ENCODE measurements at places on chromosomes 1 and 21.

GRCh38 chr1:234619071-234619480 lies 9.1 kb upstream of the IRF2BP2 start:
- DNase-seq = no peak

GRCh38 chr1:2594001-2594640 lies 7.5 kb downstream of the PRXL2B start:
- peak; percentile 58 for DNase-seq

DNA sequence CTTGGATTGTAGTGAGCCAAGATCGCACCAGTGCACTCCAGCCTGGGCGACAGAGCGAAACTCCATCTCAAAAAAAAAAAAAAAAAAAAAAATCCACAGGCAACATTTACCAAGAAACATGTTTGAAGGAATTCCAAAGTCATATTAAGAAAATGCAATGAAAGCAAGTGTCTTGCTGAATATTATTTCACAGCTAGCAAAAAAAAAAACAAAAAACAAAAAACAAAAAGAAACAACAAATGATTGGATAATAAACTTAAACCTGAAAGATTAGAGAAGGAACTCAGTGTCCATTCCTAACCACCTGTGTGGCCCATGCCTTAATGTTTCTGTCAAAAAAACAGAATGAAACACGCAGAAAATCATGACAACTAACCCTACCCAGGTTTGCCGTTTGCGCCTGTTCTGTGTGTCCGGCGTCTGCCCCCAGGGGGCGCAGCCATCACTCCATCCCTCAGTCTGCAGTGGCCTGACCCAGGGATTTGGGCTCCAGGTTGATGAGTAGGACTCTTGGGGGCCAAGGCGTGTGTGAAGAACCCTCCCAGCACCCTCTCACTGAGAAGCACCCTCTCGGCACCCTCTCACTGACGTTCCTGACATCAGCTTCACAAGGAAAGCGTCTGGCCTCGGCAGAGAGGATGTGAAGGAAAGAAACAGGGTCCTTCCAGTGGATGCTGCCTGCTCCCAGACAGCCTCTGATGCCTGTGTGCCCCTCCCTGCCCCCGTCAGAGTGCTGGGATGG lies 19.2 kb upstream of the PTTG1IP start:
- peak; percentile 44 for DNase-seq

GRCh38 chr21:45309069-45309986 lies 21.6 kb upstream of the POFUT2 start:
- peak; percentile 70 for DNase-seq

- no peak for DNase-seq
These were observed 4.9 kb downstream of the SKI start for GRCh38 chr1:2232916-2233438.

DNA sequence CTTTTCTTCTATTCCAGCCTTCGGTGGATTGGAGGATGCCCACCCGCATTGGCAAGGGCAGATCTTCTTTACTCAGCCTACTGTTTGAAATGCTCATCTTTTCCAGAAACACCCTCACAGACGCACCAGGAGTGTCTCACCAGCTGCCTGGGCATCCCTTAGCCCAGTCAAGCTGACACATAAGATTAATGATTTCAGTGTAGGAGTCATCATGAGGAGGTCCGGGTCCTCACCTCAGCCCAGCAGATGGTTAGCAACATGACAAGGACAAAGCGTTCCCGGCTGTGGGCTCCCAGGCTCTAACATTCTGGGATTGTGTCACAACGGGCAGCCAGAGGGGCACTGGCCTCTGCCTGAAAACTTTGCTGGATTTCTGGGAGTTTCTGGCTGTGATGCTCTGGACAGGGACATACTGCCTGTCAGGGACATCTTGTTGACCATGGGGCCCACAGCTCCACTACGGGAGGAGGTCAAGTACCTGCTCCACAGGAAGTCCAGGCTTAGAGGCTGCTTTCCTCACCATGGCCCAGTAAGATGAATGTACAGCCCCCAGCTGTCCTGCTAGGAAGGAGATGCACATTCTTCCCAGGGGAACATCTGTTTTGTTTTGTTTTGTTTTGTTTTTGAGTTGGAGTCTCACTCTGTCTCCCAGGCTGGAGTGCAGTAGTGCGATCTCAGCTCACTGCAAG lies 204.0 kb upstream of the COA6 start:
- no peak for DNase-seq

- no peak for DNase-seq
These were observed 3.4 kb upstream of the POFUT2 start for GRCh38 chr21:45290948-45291612.

DNA sequence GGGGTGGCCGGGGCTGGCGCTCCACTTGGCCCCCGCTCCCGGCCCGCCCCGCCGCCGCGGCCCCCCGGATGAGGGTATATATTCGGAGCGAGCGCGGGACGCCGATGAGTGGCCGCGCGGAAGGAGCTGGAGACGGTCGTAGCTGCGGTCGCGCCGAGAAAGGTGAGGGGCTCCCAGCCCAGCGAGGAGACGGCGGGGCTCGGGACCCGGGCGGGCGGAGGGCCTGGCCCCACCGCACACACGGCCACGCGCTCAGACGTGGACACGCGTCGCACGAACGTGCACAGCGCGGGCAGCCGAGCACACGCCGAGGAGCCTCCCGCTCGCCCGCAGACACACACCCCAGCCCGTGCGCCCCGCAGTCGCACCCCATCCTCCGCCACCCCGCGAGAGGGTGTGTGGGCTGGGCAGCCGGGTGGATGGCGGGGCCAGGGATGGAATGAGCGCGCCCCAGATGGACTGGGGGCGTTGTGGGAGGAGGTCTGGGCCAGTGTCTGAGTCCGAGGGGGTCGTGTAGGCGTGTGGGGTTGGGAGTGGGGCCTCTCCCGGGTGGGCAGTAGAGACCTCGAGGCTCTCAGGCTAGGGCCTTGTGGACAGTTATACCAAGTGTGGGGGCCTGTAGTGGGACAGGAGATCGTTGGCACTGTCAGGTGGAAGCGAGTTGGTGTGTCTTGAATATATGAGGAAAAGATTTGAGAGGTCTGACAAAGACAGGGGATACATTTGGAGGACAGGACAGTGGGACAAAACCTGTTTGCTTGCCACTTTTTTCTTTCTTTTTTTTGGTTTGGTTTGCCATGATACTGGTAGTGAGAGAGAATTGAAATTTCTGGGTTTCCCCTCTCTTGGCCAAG lies at the start of gene UAP1:
UAP1 (plus strand) TSS at position 107 of the 854 bp plus-strand sequence. CDS start 4,347 bp downstream, outside the sequence.
- DNase-seq = peak; percentile 31

GRCh38 chr1:244439391-244440032 lies 12.2 kb downstream of the ADSS2 start:
- DNase-seq = no peak

DNA sequence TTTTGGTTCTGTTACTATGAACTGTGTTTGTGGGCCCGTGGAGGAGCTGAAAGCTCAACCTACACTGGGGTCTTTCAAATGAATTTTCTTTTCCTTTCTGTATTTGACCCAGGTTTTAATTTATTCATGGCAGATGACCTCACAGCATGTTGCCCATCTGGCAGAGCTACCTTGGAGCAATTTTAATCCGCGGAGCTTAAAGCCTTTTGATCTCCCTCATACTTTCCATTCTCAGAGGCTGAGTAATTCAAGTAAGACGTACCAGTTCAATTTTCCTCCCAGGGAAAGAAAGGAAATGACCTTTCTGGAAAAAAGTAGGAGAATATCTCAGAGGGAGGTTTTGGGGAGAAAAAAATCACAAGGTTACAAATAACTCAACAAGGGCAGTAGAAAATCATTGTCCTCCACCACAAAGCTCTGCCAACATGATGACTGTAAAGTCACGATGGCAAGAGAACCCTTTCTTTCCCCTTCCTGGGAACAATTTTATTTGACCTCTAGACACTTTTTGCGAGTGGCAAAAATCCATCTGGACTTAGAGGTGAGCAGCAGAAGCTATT lies 21.6 kb upstream of the PCP4 start:
- no peak for DNase-seq

DNA sequence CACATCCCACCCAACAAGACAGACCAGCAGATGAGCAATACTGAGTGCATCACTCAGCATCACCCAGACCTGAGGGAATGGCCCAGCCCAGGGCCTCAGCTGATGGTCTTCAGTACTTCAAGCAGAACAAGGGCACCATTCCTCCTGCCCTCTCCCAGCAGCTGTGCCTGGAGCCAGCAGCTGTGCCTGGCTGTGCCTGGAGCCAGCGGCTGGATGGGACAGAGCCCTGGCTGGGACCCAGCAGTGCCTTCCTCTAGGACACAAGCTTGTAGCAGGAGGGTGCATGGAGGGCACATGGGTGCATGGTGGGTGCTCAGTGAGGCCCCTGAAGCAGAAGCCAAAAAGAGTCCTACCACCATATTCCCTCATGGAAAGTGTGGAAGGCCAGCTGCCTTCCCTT lies 583.8 kb downstream of the NPHP4 start:
- DNase-seq = no peak

GRCh38 chr21:46626536-46626935 lies 8.9 kb upstream of the PRMT2 start:
- no peak for DNase-seq
